ENCODE measurements at places on chromosomes 2 and 18.

GRCh38 chr18:10025711-10026670 is 112.2 kb downstream of the VAPA start:
- no peak for DNase-seq

GRCh38 chr2:239506961-239507360 is 106.1 kb upstream of the HDAC4 start:
- DNase-seq = no peak

DNA sequence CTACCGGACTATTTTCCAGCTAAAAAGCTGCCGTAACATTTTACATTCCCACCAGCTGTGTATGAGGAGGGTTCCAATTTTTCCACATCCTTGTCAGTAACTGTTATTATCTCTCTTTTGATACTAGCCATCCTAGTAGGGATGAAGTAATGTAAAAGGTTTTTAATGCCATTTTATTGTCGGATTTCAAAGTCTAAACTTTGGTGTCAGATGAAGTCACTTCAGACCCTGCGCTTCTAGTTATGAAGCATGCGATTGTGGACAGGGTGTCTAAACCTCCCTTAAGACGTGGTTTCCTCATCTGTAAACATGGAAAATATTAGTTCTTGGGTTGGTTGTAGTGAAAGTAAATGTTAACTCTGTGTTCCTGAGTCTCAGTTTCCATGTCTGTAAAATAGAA is 4.7 kb downstream of the DGKD start:
- no peak for DNase-seq

DNA sequence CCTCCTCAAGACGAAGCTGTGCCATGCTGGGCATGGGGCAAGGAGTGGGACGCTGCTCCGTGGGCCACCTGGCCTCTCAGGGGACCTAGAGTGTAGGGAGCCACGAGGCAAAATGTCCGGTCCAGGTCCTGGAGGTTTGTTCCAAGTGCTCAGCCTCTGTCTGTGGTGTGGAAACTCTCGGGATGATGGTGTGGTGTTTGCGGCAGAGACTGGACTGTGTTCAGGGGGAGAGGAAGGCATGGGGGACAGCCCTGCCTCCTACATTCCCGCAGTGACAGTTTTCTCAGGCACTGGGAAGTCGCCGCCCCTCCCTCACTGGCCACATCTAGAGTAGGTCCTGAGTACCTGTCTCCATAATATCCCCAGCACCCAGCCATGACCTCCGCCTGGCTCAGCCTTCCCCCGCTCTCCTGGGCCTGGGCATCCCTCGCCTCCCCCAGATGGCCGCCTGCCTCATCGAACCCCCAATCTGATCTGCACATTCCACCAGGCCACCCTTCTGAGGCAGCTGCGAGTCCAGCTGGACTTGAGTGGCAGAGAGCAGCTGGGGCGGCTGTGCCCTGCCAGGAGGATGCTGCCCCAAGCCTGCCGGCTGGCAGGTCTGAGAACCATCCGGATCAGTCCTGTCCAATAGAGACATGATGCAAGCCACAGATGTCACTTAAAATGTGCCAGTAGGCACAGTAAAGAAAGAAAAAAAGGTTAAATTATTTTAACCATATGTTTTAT is 6.2 kb downstream of the KCNIP3 start:
- DNase-seq = no peak

DNA sequence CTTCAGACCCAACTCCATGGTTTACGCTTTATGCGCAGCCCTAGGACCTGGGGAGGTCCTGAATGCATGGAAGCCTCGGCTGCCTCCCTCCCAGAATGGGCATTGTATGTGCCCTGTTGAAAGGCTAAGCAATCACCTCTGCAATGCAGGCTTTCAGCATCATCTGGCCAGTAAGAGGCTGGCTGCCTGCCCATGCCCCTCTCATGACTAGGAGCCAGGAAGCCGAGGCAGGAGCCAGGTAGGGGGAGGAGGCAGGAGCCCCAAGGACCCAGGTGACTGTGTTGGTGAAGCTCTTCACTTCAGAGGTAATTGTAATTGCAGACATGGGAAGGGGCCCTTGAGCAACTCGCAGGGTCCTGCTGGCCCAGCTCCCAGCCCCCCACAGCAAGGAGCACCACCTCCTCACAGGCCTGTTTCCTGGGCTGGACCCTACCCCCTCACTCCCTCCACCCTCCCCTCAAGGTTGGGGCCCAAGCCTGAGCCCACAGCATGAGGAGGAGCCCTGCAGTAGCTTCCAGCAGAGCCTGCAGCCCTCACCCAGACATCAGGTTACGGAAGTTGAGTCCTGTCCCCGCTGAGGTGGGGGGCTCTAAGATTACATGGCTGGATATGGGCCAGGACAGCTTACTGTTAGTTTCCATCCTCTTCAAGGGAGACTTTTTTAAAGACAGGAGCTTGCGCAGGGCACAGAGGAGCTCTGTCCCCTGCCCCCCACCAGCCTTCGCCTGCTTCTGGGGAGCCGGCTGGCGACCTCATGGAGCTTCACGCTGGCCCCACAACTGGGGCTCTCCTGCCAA is 21.9 kb downstream of the CRACDL start:
- no peak for DNase-seq

GRCh38 chr2:100821911-100822265 is 1.9 kb downstream of the NPAS2 start:
- DNase-seq = no peak

- no peak for DNase-seq
Observed at GRCh38 chr2:208315081-208315788, 49.2 kb downstream of the PIKFYVE start.

DNA sequence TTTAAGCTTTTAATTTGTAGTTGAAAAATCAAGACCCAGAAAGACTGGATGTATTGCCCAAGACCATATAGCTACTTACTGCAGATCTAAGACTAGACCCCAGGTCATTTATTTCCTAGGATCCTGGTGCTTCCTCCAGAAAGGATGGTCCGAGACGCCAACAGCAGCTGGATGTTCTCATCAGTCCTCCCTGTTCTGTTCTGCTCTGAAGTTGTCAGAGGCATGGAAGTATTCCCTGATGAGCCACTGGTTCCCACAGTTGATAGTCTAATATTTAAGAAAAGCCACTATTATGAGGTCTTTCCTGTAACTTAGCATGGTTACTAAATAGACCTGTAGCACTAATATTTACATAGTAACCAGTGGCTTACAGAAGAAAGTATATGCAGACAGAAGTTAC is 393.5 kb downstream of the MTX2 start:
- no peak for DNase-seq

DNA sequence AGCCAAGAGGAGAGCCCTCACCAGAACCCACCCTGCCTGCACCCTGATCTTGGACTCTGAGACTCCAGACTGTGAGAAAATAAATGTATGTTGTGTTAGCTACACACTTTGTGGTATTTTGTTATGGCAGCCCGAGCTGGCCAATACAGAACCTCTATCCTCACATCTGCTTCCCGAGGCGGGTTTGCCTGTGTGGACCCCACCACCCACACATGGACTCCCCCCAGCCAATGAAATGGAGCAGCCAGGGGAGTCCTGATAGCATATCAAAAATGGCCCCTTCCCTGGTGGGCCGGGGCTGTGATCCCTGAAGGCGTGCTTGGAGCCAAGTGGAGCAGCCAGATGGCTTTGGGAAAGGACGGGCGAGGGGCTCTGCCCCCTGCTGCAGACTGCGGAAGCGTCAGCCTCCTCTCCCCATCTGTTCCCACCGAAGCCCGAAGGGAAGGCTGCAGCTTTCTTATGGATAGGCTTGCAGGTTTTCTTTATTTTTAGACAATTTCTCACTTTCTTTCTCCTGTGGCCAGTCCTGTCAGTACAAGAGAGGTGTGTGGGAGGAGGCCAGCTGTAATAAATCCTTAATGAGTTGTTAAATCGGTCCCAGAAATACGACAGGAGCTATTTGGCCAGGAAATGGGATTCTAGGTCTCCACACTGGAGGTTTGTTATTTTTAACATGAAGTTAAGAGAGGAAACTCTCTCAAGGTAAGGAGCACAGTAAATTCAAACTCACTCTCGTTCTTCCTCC is 34.4 kb downstream of the TEX51 start:
- DNase-seq = no peak

GRCh38 chr18:54561706-54562267 is 29.3 kb upstream of the DYNAP start:
- no peak for DNase-seq

DNA sequence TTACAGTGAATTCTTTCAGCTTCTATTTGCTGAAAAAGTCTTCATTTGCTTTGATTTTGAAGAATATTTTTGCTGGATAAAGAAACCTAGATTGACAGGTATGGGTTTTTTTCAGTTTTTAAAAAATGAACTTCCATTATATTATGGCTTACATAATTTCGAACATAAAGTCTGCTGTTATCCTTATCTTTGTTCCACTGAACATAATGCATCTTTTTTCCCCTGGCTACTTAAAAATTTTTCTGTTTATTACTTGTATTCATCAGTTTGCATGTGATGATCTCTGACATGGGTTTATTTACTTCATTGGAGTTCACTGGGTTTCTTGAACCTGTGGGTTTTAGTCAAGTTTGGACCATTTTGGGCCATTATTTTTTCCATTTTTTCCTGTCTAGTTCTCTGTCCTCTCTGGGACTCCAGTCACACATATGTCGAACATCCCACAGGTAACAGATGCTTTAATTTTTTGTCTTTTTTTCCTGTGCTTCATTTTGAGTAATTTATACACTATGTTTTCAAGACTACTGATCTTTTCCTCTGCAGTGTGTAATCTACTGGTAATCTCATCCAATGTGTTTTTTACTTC is 33.1 kb downstream of the SEC11C start:
- DNase-seq = no peak

- no peak for DNase-seq
Observed at GRCh38 chr2:77314721-77315120, 207.5 kb downstream of the LRRTM4 start.

GRCh38 chr2:178404368-178404767 is 46.6 kb downstream of the PRKRA start:
- DNase-seq = peak; percentile 46

- DNase-seq = no peak
Observed at GRCh38 chr2:105255979-105256378, 14.4 kb downstream of the GPR45 start.

DNA sequence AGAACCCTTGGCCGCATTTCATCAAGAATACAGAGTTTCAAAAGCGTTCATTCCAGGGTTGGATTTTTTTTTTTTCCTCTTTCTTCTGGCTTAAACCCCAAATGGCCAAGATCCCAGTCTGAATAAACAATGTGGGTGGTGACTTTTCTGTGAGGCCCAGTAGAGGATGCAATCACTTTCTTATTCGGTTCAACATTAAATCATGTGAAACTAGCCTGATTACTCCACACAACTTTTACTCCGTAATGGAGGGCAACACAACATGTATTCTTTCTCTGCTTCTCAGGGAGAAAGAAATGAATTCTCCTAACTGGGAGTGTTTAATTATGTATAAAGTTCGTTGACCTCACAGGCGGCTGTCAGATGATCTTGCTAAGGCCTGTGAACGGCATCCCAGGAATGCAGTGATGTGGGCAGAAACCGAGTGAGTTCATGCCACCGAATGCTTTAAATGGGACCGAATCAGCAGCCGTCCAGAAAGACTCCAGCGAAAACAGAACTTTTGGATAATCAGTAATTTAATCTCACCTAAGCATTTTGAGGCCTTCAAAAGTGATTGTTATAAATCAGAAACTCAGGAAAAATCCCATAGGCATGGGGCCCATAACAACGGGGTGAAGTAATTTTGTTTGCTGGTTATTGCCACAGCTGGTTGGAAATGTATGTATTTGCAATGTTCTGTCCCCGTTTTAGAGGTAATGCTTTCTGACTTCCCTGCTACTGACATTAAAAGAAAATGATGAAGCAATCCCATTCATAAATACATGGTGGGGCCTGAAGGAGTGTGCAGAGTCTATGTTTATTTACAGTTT is 81.5 kb downstream of the BCL2 start:
- DNase-seq = peak; percentile 82

DNA sequence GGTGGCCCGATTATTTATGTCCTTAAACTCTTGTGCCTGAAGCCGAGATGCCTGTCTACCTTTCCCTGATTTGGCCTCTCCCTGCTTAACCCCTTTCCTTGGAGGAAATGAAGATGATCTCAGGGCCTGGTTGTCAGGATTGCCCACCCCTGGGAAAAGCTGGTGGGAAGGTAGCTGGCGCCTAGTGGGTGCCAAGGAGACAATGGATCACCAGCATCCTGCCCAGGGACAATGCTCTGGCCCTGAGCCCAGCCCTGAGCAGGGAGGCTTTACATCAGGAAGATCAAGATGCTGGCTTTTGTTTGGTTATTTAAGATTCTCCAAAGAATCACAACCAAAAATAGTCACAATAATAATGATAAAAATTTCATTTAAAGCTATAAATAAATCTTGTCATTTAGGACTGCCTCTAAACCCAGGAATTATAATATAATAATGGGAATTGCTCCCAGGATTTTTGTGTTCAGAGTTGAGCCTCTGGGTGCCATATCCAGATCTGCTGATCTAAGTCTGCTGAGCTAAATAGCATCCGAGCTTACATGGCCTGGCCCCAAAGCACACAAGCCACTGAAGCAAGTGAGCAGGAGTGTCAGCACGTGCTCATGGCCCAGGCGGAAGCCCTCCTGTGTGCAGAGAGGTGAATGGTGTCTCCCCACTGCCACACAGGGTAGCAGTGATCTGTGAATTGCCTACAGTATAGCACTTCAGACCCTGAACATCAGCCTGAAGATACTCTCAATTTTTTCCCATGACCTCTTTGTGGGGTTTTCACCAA is 57.8 kb upstream of the MAP3K20 start:
- no peak for DNase-seq

GRCh38 chr18:72752220-72752619 is 115.6 kb downstream of the NETO1 start:
- no peak for DNase-seq

GRCh38 chr2:69577467-69578197 is 65.9 kb downstream of the AAK1 start:
- DNase-seq = no peak

DNA sequence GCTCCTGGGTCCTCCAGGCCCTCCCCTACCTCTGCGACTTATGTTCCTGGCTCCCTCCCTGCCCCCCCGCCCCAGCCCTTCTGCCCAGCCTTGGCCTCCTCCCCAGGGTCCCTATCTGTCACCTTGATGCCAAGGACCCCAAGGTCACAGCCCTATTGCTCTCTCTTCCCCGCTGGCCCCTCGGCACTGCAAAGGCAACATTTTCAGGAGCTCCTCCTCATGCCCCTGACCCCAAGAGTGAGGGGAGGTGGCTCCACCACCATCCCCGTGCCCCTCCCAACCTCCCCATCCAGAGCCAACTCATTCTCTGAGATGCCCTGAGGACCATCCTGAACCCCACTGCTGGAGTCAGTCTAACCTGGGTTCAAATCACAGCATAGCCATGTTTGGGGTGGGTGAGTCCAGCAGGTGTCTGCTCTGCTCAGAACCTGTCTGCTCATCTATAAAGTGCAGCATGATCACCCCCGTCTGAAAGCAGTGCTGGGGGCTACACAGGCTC is 11.7 kb downstream of the LIMS2 start:
- DNase-seq = no peak

DNA sequence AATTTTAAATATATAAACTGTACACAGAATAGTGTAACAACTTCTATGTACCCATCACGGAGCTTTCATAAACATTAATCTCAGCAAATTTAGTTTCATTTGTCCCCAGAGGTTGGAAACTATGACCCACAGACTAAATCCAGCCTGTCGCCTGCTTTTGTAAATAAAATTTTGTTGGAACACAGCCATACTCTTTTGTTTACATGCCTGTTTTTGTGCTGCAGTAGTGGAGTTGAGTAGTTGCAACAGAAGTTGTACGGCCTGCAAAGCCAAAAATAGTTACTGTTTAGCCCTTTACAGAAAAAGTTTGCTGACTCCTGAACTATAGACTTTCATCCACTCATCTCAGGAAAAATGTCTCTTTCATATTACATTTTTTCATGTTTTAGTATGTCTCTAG is 39.8 kb downstream of the RBM45 start:
- no peak for DNase-seq
